NCI-H1436 treated with DMSO at 0.1 percent for 48 hours (cell line): ENCODE measurements at places on chromosomes 3 and 15.

DNA sequence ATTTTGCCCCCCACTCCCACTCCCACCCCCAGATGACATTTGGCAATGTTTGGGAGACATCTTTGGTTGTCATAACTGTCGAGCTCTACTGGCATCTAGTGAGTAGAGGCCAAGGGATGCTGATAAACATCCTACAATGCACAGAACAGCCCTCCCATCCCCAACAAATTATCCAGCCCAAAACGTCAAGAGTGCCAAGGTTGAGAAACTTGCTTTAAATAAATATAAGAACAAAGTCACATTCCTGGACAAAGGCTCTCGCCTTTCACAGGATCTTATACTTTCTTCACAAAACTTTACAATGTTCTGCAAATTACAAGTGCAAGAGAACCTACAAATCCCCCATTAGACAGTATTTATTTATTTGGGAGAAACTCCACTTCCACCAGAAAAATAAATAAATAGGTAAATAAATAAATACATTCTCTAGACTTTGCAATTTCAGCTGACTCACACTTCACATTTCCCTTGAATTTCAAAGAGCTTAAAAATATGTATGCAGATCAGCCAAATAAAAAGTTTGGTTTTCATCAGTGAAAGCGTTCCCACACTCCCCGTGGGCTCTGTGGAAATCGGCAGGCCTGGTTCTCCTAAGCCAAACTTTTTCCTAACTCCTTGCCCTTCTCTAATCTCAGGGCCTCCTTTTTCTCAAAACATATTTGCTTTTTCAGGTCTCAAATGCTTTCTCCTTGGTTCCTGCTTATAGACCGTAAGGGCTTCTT is 12.7 kb upstream of the CPA3 start:
- DNase-seq: no peak

- no peak for DNase-seq
These were observed 98.1 kb upstream of the SNRPN start for GRCh38 chr15:24856397-24857390.

DNA sequence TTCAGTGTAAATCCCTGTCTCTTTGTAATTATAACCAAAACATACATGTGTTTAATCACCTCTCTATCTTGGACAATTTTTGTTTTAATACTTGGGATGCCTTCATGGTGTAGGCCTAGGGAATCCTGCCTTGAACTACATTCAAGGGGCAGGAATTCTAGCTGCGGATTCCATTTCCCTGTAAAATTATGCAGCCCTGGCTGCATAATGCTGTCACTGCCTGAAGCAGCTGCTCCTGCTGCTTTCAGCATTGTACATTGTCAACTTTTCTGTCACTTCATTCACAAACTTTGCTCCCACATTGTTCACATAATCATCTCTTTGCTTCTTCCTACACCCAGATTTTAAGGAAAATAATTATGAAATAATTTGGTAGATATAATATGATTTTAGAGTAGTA is 638.7 kb downstream of the RBMS3 start:
- DNase-seq: no peak

DNA sequence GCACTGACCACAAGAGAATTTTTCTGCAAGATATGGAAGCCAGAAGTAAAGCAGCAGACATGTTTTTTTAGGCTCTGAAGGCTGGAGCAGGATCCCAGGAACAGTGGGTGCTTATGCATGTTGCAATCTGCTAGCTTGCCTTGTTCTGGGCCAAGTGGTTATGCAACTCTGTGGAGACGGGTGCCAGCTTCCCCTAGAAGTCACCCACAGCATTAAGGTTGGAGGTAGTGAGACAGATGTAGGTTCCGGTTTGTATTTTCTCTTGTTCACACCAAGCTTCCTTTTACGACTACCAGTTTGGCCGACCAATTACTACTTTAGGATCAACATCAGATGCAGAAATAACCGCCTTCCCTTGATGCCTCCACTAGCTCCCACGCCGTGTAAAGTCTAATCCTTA is 11.1 kb downstream of the DPH3 start:
- DNase-seq: no peak

DNA sequence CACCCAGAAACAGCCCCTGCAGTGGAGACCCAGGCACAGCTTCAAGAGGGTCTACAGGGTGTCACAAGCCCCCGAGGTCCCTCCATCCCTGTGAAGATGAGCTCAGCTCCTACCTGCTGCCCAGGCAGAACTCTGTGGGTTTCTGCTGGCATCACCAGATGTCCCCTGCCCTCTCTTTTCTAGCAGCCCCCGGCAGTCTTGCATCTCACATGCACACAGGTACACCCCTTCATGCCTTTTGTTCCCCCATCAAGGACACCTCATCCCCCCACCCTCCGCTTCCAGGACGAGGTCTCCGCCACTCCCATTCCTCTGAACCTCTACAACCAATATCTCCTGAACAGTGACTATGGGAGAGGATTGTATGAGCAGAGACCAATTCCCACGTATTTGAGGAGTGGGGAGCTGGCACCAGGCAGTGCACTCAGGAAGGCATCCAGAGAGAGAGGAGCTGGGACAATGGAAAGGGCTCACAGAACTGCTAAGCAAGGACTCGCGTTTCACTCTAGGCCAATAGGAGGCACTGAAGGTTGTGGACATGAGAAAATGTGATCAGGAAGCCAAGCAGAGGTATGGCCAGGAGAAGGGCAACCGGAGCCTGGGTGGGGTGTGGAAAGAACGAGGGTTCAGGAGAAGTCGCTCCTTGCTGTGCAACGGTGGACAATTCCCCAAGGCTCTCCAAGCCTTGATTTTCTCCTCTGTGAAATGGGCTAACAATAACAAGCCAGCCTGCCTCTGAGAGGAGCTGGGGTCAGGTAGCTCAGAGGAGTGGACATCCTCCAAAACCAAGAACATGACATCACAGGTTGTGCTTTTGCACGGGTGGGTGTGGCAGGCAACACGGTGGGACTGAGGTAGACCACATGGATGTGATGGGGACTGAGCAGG is 115.2 kb downstream of the CHSY1 start:
- no peak for DNase-seq

GRCh38 chr3:66856533-66856932 is 141.6 kb upstream of the KBTBD8 start:
- no peak for DNase-seq
